HCT116 (cell line): ENCODE measurements at places on chromosomes 3 and 15. TPM values are rescaled to one million over a fixed set of nuclear protein-coding genes. Genes with fewer than 3 reads are reported as not detected.

TEX55 gene
- total RNA-seq = not detected

SLC2A2 gene
- not detected for total RNA-seq

LSAMP gene
- total RNA-seq = 0.25 TPM

ADAMTS17 gene
- 4.2 TPM for total RNA-seq

KCNMB3 gene
- total RNA-seq = not detected

CLDN16 gene
- total RNA-seq = not detected

SRGAP3 gene
- 8.3 TPM for total RNA-seq

GNAT1 gene
- total RNA-seq = not detected

SLMAP gene
- total RNA-seq = 81.0 TPM

DTWD1 gene
- 34.5 TPM for total RNA-seq

ARGFX gene
- not detected for total RNA-seq

REC114 gene
- total RNA-seq = not detected

NAALADL2 gene
- total RNA-seq = 2.9 TPM

RARB gene
- not detected for total RNA-seq

CSTA gene
- 11.0 TPM for total RNA-seq

MAGI1 gene
- total RNA-seq = 38.6 TPM

ASB14 gene
- not detected for total RNA-seq

TM4SF4 gene
- total RNA-seq = 0.91 TPM

CD96 gene
- total RNA-seq = 0.42 TPM

PLSCR2 gene
- not detected for total RNA-seq

CTDSPL gene
- total RNA-seq = 34.4 TPM

CHST13 gene
- 0.91 TPM for total RNA-seq

ADAMTS9 gene
- 0.05 TPM for total RNA-seq

CGNL1 gene
- total RNA-seq = 2.2 TPM

B3GALNT1 gene
- 9.6 TPM for total RNA-seq

FOXL2NB gene
- total RNA-seq = 0.93 TPM

GOLGA6L10 gene
- 1.2 TPM for total RNA-seq

FOXP1 gene
- total RNA-seq = 11.4 TPM

CA12 gene
- total RNA-seq = 1.8 TPM

MELTF gene
- 47.6 TPM for total RNA-seq

SIDT1 gene
- not detected for total RNA-seq

ELL3 gene
- total RNA-seq = 16.2 TPM

FMN1 gene
- 0.39 TPM for total RNA-seq

KPNA1 gene
- total RNA-seq = 73.4 TPM

ALCAM gene
- 56.7 TPM for total RNA-seq

EOMES gene
- 1.4 TPM for total RNA-seq

LRRC31 gene
- total RNA-seq = not detected

SKOR1 gene
- 0.81 TPM for total RNA-seq

SMCO1 gene
- not detected for total RNA-seq

IQCF5 gene
- not detected for total RNA-seq

COX17 gene
- total RNA-seq = 51.6 TPM

MUC20 gene
- total RNA-seq = 2.4 TPM

OTOL1 gene
- not detected for total RNA-seq

CCR8 gene
- not detected for total RNA-seq

CYP8B1 gene
- total RNA-seq = 0.12 TPM
